CD8-positive, alpha-beta memory T cell (primary cell): ENCODE measurements at places on chromosomes 6 and 20.

- no peak for DNase-seq
These were observed 54.1 kb upstream of the SASH1 start for GRCh38 chr6:148288541-148288940.

DNA sequence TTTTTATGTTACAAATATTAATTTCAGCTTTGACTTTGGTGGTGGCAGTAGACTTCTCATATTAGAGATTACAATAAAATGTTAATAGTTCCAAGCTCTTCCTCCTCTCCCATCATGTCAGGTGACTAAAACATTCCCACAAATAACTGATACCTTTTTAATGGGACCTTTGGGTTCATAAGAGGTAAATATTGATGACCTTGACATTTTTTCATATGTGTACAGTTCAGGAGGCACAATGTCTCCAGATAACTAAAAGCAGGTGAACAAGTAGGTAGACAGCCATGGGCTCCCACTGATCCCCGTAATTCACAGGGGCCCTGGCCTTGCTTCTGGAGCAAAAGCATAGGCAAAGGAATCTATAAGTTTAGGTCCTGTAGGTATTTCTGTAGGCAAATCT lies 317.7 kb downstream of the SOX4 start:
- DNase-seq = no peak

DNA sequence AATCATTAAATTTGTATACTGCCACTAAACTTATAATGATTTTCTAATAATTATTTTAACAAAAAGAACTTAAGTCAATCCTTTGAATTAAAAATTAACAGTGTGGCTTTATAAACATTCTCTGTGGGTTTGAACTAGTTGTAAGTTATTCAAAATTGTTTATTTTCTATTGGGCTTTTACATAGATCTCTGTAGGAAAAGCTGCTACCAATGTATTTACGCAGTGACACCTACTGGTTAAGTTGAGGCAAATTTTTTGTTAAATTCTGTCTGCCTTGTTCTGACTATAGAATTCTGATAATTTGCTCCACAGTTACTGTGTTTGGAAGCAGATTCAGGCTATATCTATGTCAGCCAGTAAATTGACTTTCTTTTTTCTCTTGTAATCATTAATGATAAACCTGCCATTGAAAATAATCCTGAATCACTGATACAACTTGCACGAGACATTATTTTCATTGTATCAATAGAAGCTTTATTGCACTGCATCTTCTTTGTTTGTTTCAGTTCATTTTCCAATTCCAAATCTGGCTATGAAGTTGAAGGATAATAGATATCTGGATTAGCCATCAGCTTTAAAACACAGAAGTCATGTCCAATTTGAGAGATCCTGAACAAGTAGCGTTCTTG lies 66.0 kb upstream of the UTRN start:
- DNase-seq = peak; percentile 40

- peak; percentile 4 for DNase-seq
These were observed 30.5 kb downstream of the GRM4 start for GRCh38 chr6:34115403-34115795.

- DNase-seq = no peak
These were observed 732.2 kb downstream of the CBLN4 start for GRCh38 chr20:55273149-55273548.

DNA sequence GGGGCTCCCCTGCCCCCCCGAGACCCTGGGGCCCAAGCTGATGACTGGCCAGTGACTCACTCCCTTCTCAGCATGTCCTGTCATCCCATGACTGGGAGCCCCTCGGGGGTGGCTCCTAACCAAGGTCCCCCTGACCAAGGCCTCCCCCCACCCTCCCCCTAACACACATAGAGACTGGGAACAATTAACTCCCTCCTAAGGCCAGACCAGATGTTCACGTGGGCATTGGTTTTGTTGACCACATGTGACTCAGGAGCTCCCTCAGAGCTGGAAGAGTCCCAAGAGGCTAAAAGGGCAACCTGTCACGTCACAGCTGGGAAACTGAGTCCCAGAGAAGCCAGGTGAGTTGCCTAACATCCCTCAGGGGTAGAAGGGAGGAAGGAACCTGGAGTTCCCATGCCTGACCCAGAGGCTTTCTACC lies 10.6 kb upstream of the CCN5 start:
- no peak for DNase-seq

DNA sequence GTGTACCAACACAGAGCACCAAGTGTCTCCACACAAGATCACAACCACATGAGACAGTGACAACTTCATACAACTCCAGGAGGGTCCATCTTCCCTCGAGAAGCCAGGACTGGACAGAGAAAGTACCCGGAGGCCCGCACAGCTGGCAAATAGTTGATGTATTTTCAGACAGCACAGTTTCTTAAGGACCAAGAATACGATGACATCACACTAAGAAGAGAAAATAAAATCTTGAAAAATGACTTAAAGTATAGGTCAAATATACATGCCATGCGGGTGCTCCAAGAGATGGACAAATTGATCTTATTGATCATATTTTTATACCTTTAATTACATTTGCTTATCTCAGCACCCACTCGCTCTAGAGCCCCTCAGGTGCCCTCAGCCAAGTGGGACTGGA lies 145.5 kb downstream of the RNASET2 start:
- DNase-seq = no peak

- DNase-seq = no peak
These were observed 76.5 kb downstream of the PTPN1 start for GRCh38 chr20:50586531-50587232.
